Activated CD8-positive, alpha-beta memory T cell treated with anti-CD3 and anti-CD28 coated beads for 24 hours (primary cell): ENCODE measurements at places on chromosomes 12 and 14.
A peak's percentile ranks its signal among the peaks of the same experiment; 100 is the strongest.

DNA sequence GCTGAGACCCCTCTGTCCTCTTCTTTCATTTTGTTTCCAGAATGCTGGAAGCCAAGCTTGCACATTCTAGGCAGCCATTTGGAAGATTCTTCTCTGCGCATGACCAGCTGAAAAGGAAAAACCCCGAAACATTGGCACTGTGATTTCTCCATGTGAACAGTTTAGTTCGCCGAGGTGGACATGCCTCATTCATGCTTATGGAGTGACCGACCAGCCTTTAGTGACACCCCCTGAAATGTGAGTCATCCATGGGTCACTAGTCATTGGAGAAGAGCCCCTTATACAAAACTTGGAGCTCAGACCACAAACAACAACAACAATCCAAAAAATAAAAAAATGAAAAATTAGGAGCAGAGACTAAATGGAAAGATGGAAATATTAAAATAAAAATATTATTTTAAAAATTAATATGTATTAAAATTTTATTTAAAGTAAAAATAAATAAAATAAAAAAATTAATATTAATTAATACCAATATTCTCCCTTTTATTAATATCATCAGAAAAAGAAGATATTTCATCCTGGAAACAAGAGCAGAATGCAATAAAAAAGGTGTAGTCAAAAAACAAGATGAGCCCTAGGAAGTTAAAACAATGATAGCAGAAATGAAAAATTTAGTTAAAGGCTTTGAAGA, 9.5 kb upstream of the KRT7 start:
- no peak for DNase-seq

DNA sequence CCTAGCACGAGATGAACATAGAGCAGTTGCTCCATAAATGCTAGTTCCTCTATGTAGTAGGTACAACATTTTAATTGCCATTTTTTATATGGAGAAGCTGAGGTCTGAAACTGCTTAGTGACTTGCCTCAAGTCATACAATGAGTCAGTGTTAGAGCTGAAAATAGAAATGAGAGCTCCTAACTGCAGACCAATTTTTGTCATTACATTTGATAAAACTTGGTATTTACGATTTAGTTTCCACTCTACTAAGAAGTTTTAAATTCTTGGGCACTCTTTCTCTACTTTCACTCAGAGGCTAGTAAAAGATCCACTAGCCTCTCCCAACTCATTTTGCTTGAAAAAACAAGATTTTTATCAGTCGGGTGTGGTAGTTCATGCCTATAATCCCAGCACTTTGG, 8.1 kb upstream of the TMED10 start:
- no peak for DNase-seq

DNA sequence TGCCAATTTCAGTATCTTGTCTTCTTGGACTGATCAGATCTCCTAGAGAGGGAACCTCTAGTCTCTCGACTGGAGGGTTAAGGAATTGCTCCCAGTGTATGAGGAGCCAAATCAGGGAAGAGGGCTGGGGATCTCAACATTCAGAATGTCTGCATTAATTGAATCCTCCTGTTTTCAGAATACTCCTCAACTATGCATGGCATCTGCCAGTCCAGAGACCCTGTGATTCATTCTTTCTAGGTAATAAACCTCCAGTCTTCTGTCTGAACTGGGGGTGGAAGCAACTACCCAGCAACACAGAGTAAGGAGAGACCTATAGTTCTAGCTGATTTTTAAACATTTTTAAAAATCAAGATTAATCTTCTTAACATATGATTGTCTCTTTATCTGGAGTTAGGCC, 92.7 kb downstream of the AKAP6 start:
- no peak for DNase-seq

DNA sequence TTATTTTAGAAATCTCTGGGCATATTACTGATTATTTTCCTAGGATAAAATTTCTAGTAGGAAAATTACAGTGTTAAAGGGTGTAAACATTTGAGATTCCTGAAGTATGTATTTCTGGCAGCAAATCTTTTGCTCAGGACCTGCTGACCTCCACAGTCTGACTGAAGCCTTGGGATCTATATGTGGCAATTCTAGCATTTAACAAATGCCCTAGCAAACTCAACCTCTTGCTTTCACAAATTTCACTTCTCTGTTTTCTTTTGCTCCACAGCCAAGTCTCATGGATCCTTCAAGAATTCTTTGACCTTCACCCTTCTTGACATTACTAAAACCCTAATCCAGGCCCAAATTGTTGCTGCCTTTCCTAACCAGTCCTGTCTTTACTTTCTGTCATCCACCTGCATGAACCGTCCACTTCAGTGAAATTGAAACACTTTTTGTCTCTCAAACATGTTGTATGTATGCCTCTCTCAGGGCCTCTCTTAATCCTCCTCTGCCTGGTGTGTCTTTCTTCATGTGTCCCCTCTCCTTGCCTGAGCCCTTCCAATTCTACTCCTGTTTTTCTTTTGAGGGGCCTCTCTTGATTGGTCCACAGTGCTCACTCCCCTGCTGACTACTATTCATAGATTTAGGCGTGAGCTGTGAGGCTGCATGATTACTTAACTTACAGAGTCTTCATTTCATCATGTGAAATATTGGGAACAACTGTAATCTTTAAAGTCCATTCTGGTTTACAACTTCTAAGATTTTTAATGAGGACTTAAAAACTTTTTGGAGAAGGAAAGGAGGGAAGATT, 5.1 kb upstream of the DYRK4 start:
- no peak for DNase-seq

DNA sequence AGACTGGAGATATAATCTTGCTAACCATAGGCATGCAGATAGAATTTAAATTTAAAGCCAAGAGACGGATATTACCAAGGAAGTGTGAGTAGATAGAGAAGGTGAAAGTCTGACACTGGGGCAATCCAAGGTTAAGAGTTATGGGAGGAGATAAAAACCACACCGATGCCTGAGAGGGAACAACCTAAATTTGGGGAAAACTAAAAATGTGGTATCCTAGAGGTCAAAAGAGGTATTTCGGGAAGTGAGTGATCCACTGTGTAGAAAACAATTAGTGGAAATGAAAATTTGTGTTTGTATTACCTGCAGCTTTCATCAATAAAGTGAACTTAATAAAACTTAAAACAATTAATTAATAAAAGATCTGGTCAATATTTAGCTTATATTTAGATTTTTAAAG, 269.0 kb upstream of the RPL10L start:
- no peak for DNase-seq

- no peak for DNase-seq
These were observed 5.0 kb downstream of the C1RL start for GRCh38 chr12:7103837-7104584.

DNA sequence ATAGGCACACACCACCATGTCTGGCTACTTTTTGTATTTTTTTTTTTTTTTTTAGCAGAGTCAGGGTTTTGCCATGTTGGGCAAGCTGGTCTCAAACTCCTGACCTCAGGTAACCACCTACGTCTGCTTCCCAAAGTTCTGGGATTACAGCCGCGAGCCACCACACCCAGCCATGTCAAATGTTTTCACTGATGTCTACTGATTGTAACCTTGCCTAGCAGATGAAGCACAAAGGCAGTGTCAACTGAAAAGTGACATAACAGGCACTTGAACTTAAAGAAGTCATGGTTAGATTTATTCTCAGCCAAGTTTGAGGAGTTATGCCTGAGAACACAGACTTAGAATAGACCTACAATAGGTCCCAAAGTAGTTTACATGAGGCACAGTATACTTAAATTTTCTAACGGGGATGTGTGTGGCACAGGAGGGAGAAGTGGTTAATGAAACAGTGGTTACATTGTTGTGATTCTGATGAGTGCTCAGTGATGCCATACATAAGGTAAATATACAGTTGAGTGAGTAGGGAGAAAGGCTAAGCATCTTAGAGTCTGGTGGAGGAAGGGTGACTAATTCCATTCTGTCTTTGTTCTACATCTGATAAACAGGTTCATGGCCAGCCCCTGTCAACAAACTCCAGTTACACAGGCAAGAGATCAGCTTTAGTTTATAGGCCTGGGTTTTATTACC, 12.6 kb upstream of the RNASE4 start:
- DNase-seq = no peak

GRCh38 chr14:105153331-105153731, 15.2 kb downstream of the JAG2 start:
- no peak for DNase-seq

- no peak for DNase-seq
These were observed 19.2 kb upstream of the C12orf76 start for GRCh38 chr12:110067531-110067930.

DNA sequence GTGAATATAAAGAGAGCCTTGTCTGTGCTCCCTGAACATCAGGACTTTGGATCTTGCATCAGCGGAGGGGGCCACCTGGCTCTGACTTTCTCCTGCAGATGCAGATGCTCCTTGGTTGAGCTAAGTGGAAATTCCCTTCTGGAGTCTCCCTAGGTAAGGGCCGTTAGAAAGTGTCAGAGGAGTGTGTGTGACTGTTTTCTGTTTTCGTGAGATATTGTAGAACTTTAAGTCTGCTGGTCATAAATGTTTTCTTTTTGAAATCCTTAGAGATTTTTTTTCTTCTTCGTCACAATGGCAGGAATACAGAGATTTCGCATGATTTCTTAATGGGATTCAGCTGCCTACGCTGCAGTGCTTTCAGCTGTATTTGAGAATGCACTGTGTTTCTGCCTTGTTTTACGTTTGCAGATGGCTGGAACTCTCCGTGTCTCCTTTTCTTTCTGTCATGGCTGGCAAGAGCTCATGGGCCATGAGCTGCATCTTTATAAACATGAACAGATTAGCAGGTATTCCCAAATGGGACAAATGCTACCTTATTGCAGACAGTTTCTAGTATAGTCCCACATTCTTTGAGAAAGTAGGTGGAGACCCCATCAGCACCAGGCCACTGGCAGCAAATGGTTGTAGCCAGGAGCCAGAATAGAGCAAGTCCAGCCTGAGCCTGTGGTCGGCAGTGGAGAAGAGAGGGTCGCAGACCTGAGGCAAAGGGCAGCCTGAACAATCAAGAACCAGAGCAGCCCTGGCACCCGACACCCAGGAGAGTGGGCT, 76.2 kb upstream of the FRMD6 start:
- DNase-seq = no peak

DNA sequence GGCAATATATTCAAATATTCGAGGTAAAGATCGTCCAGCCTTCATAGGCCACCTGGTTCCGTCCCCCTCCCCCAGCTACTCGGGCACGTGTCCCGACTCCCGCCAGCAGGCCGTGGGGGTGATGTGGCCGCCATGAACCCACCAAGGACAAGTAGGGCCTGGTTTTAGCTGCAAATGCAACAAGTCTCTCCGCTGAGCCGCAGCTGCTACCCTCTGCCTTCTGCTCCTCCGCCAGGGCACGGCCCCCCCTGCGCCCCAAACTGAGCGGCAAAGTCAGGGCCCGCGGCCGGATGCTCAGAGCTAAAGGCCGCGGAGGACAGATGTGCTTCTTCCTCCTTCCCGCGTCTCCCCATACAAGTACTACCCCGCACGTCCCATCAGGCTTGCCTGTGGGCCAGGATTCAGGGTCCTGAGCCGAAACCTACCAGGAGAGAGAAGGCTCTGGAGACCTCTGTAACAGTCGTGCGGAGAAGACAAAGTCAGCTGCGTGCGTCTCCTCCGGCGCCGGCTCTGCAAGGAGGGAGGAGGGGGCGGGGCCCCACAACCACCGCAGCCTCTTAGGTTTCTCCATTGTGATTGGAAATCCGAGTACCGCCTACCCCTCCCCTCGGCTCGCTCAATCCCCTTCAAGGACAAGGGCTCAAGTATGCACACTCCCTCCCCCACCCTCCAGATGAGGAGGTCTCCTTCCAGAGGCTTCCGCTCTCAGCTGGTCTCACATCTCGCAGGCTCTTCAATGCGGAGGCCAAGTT, at the start of gene LDHB:
TSS of gene LDHB (minus strand) at position 517 of the 752 bp plus-strand sequence. CDS start 3,171 bp downstream, outside the sequence.
- peak; percentile 95 for DNase-seq

GRCh38 chr14:22569106-22569736, 19.8 kb downstream of the DAD1 start:
- DNase-seq = no peak

GRCh38 chr12:21989819-21990412, 48.7 kb upstream of the ABCC9 start:
- no peak for DNase-seq

DNA sequence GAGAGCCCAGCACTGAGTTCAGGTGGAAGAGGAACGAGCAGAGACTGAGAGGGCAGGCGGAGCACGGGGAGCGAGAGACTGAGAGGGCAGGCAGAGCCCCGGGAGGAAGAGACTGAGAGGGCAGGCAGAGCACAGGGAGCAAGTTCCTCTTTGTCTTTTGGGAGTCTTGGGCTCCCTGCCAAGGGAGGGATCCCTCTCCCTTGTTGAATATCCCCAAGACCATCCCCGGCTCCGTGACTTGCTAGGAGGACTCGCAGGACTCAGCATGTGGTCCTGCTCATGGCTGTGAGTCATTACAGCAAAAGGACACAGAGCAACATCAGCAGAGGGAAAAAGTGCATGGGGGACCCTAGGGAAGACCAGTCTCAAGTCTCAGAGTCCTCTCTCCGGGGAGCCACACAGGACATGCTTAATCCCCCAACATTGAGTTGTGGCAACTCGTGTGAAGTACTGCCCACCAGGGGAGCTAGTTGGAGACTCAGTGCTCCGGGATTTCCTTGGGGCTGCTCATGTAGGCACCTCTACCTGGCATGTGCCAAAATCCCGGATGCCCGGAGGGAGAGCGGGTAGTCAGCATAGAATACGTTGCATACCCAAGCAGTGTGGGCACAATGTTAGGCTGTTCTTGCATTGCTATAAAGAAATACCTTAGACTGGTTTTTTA, 81.0 kb downstream of the CCDC92 start:
- DNase-seq = no peak

DNA sequence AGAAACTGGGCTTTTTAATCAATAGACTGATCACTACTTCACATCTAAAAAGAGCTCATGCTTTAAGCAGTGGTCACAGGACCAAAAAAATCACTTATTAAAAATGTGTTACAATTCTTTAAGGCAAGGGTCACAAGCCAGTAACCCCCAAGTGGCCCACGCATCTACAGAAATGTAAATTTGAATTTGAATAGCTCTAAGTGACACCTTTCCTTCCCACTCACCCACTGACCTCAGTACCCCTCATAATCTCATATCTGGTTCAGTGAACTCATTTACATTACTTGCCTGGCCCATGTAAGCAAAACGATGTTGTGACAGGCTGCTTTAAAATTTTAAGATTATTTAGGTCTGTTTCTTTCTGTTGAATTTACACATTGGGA, 27.4 kb downstream of the NELL2 start:
- no peak for DNase-seq

GRCh38 chr12:116544656-116545055, 14.5 kb upstream of the MAP1LC3B2 start:
- DNase-seq = no peak

- no peak for DNase-seq
These were observed 111.0 kb upstream of the HIF1A start for GRCh38 chr14:61584331-61584741.
